Renal cortical epithelial cell (primary cell): ENCODE measurements at places on chromosomes 5 and 9. TPM values are rescaled to one million over a fixed set of nuclear protein-coding genes. Genes with fewer than 3 reads are reported as not detected.

- no peak for DNase-seq
Measured at GRCh38 chr5:91111473-91112238, 271.5 kb downstream of the ARRDC3 start.

DNA sequence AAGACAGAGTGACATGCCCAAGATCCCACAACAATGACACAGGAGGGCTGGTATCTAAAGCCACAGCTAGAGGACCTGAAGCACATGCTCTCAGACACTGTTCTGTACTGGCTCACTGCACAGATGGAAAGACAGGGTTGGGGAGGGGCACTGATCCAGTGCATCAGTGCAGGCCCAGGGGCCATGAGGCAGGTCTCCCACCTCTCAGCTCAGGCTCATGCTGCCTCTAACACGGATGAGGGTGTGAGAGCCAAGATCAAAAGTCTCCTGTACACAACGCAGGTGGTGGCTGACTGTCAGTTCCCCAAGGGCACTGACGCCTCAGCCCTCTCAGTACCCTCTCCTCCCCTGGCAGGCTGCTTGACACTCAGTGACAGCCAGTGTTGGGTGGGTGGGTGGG, 10.9 kb downstream of the RAPGEF1 start:
- DNase-seq = no peak

DNA sequence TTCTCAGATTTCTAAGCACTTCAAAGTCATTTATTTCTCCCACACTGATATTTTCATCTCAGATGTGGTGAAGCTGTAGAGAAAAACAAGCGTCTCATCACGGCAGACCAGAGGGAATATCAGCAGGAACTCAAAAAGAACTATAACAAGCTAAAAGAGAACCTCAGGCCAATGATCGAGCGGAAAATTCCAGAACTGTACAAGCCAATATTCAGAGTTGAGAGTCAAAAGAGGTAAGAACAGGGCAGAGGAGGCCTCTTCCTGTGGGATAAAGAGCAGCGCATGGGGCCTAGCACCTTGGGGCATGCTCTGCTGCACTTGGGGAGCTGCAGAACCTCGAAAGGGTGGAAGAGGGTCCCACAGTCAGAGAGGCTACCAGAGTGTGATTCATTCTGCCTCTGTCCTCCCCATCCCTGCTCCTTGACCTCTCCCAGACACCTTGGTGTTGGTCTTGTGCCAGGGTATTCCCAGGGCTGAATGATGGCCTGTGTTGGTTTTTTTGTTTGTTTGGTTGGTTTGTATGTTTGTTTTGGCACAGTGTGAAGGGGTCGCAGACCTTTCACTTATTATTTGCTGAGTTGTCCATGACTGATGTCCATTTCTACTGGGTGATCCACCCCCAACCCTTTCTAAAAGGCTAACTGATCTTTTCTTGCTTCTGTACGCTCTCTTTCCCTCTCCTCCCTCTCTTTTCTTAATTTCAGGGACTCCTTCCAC, 248.9 kb downstream of the DOCK8 start:
- DNase-seq = peak; percentile 80

C9orf50 gene
- total RNA-seq = 0.05 TPM in 1 of 2 replicates, not detected in the other

DNA sequence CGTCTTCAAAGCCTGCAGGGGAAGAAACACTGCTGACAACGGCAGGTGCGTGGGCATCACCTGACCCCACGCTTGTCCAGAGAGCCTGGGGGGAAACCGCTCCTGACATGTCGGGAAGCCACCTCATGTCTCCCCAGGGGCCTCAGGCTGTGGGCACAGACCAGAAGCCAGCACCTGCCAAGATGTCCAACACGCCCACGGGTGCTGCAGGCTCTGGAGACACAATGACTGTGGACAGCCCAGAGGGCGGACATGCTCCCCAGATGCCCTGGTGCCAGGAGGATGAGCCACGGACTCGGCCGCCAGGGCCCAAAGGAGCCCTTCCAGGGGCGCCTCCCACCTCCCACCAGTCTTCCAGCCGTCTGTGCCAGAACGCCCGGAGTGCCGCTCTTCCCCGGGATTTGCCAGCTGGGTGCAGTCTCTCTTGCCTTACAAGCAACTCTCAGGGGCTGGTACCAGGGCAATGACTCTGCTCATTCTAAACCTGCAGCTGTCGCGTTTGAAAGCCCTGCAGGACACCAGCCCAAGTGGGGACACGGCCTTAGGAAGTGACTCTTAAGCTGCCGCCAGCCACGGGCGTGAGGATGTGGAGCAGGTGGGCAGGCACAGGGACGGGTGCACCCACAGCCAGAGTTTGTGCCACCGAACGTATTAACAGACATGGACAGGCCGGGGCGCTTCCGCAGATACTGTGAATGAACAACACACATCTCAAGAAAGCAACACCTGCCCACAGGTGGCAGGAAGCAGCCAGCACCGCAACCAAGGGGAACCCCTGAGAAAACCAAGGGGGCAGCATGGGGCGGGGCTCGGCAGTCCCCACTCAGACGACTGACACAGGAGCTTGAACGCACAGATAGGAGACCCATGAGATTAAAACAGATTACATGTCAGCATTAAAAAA, 6.8 kb upstream of the LHX3 start:
- no peak for DNase-seq

AUH gene
- 21.4 and 43.2 TPM in 2 replicates for total RNA-seq

DNA sequence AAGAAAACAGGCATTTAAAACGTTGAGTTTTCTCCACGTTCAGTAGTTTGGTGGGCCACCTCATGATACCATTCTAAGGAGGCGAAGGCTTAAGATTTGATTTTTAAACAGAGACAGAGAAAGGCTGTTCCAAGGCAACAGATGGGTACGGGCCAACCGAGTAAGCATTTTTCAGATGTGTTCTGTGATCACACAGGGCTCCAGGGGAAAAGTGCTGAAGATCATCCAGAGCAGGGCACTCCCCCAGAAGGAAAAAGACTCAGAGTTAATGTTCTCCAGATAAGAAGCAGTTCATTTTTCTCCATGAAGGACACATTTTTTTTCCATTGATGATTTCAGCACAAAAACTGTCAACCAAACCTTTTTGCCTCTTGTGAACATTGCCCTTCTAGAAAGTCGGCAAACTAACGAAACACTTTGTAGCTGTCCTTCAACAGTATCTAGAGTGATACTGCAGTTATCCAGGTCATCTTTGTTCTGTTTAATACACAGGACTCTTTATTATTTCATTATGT, 138.7 kb downstream of the ALDH1A1 start:
- no peak for DNase-seq

MED7 gene
- 20.8 and 22.2 TPM in 2 replicates for total RNA-seq
